ENCODE measurements at places on chromosomes 11 and 22.
A peak's percentile ranks its signal among the peaks of the same experiment; 100 is the strongest.

DNA sequence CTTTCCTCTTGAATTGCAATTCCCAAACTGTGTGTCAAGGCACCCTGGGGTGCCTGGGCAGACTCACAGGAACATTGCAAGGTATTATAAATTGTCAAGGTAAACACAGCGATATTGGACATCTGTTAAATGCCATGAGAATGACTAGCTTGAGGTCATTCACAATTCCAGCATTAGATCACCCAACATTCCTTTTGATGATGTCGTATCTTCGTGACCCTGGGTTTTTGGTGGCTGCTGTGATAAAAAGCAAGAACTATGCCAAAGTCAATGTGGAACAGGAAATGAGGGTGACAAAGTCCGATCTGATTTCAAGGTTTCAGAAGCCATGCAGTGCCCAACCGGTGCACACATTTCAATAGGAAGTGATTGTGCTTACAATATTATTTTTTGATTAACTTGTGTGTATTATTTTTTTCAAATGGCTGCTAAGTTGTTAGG is 458.4 kb downstream of the MIAT start:
- DNase-seq: no peak

GRCh38 chr11:84136926-84137325 is 850.8 kb upstream of the CCDC90B start:
- DNase-seq: no peak

DNA sequence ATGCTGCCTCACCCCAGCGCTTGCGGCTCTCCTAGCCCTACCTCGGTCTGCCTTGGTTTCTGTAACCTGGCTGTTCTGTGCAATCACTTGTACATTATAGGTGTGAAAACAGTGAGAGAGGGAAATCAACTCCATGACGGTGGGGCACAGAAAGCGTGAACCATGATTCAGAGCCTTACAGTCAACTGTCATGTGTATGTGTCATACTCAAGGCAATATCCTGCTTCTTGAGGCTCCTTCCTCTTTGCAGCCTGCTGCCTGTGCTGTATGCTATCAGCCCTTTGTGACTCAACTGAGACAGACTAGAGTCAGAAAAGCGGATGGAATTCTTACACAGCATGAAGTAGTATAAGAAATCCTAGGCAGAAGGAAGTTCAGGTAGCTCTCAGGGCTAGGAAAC is 2.1 kb downstream of the NRIP3 start:
- DNase-seq: no peak

- DNase-seq: no peak
Observed at GRCh38 chr11:124123622-124124021, 8.4 kb downstream of the VWA5A start.

DNA sequence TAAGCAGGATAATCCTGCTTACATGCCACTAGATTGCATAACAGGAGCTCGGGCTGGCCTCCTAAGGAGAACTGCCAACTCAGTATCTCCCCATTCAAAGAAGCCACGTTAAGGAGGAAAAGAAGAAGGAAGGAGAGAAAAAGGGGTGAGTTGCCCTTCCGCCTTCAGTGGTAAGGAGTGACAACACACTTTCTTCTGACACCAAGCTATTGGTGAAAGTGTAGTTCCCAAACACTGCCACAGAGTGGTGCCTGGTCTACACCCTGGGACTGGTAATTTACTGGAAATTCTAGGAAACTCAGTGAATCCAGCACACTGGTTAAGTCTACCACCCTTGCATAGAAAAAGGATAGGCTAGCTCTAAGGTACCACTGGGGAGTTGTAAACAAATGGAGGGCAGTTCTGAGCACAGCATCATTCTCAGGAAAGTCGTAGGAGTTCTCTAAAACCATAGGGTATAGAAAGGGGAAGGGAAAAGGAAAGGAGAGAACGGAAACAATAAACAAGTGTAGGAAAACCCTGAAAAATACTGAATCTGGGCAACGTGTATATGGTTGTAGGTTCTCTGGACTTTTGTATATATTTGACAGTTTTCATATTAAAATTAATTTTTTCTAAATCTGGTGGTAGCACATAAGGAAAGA is 58.2 kb downstream of the RRAS2 start:
- peak; percentile 56 for DNase-seq

GRCh38 chr11:35017528-35018342 is 101.3 kb downstream of the PDHX start:
- no peak for DNase-seq

DNA sequence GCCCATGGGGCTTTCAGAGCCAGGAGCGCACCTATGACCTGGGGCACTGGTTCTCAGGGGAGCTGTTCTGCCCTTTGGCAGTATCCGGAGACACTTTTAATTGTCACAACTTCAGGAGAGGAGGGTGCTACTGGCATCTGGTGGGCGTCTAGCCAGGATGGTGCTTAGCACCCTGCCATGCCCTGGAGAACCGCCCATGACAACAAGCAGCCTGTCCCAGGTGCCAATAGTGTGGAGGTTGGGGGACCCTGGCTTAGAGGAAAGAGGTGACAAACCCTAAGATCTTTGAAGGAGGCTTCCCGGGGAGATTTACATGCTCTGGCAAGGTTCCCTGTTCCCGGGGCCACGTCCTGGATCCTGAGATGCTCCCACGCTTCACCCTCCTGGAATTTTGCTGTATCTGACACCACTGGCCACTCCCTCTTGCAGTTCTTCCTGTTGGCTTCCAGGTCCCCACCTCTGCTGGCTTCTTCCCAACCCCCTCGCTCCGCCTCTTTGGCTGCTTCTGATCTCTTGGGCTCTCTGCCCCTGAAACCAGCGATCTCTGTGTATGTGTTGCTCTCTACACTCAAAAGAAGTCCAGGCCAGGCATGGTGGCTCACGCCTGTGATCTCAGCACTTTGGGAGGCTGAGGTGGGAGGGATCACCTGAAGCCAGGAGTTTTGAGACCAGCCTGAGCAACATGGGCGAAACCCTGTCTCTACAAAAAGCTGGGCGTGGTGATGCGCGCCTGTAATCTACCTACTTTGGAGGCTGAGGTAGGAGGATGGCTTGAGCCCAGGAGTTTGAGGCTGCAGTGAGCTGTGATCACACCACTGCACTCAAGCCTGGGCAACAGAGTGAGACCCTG is 31.1 kb downstream of the FADS3 start:
- no peak for DNase-seq

- no peak for DNase-seq
Observed at GRCh38 chr22:45310331-45310976, 720 bp downstream of the FAM118A start.

GRCh38 chr11:113201054-113201818 is 113.1 kb upstream of the TTC12 start:
- DNase-seq: no peak

GRCh38 chr11:57345555-57346211 is 7.5 kb downstream of the P2RX3 start:
- peak; percentile 66 for DNase-seq

- no peak for DNase-seq
Observed at GRCh38 chr22:40334899-40335298, 11.4 kb upstream of the ADSL start.

DNA sequence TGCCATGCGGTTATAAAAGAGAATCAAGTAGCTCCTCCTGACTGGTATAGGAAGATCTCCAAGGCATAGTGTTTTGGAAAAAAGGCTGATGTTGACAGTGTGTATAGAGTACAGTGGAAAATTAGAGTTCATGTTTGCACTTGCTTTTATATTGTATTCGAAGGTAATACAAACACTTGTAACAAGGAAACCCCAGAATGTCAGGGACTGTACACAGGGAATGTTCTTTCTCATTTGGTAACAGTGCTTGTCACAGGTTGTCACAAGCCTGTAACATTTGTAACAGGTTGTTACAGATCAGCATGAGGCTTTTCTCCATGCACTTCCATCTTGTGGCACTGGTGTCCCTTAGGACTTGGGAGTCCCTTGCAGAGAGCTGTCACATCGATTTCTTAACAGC is 64.0 kb downstream of the GRK3 start:
- DNase-seq: no peak

GRCh38 chr11:72736452-72737069 is 15.6 kb downstream of the ARAP1 start:
- DNase-seq: no peak

GRCh38 chr11:97079244-97079643 is 689.4 kb downstream of the JRKL start:
- no peak for DNase-seq

GRCh38 chr11:95242091-95242844 is 11.3 kb upstream of the SESN3 start:
- DNase-seq: no peak

- DNase-seq: peak; percentile 91
Observed at GRCh38 chr22:35914665-35915476, 113.8 kb downstream of the RBFOX2 start.

GRCh38 chr11:74942073-74942759 is 6.7 kb downstream of the XRRA1 start:
- DNase-seq: no peak

- DNase-seq: no peak
Observed at GRCh38 chr11:72924568-72925190, 110.5 kb downstream of the ATG16L2 start.

DNA sequence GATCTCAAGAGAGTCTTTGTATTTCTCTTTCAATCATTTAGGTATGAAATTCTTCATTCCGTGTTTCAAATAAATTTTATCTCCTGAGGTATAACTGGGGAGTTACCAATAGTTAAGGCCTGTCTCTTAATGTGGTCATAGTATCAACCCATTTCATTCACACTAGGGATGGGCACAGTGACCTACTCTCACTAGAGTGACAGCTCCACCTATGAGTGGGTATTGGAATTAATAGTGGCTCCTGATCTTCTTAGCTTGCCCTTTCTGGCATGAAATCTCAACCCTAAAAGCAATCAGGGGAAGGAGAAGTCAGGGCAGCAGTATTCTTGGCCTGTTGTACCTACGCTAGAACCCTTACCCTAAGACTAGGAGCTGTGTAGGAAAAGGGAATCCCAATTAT is 507.7 kb downstream of the FAM181B start:
- no peak for DNase-seq

DNA sequence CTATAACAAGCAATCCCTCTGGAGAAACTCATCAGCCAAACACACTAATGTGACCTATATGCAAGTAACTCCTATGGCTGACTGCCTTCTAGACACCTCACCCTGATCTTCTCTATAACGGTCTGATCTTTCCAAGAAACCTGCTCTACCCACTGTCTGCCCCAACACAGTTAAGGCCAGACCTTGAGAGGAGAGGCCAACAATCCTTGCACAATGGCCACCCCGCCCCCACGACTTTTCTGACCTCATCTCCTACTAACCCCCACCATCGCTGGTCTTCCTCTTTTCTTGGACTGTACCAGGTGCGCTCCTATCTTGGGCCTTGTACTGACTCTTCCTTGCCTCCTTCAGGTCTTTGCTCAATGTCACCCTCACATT is 12.5 kb downstream of the HIRA start:
- DNase-seq: no peak

DNA sequence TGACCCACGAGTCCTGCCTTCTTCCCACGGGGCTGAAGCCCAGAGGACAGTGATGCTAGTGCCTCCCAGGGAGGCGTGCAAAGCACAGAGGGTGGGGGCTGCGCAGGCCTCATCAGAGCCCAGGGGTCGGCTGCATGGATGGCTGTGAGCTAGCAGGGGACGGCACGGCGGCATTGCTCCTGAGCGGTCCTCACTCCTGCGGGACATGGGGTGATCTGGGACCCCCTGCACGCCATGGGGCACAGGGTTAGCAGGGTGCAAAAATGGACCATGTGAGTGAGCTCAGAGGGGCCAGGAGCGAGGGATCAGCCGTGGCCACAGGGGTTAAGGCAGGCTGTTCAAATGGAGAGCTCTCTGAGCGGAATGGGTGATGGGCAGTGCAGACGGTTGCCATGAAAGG is 138.3 kb downstream of the SNX19 start:
- DNase-seq: no peak

DNA sequence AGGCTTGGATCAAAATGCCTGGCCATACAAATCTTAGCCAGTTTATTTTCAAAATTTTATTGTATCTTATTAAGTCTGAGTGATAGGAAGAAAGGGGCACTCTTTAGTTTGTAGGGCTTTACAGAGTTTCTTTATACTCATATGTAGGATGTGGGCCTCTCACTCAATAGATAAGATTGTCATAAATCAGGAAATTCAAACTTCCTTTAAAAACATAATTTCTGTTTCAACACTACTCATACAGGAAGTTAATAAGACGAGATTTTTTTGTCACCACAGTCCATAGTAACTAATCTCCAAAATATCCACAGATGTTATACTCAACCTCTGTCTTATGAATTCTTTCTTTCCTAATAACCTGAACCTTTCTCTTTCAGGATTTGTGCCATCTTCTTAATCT is 13.3 kb upstream of the OR56B4 start:
- no peak for DNase-seq

GRCh38 chr22:30694171-30694639 is 469 bp upstream of the OSBP2 start:
- DNase-seq: no peak

DNA sequence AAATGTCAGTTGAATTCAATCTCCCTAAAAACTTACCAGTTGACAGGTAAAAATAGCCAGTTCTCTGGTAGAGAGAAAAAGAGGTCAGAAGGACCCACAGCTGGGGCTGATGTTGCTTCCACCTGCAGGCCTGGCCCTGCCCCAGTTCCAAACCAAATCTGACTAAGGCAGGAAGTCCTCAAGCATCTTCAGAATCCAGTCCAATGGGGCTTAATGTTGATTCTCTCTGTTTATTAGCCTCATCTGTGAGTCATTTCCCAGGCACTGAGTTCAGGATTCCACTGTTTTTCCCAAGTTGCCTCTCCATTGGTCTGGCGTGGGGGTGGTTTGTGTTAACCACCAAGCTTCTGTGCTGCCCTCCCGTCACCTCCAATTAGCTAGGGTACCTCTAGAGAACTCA is 601.8 kb downstream of the INSC start:
- no peak for DNase-seq

- DNase-seq: no peak
Observed at GRCh38 chr11:17739945-17740338, 5.4 kb downstream of the KCNC1 start.

GRCh38 chr11:36763187-36763586 is 165.2 kb upstream of the RAG2 start:
- no peak for DNase-seq

DNA sequence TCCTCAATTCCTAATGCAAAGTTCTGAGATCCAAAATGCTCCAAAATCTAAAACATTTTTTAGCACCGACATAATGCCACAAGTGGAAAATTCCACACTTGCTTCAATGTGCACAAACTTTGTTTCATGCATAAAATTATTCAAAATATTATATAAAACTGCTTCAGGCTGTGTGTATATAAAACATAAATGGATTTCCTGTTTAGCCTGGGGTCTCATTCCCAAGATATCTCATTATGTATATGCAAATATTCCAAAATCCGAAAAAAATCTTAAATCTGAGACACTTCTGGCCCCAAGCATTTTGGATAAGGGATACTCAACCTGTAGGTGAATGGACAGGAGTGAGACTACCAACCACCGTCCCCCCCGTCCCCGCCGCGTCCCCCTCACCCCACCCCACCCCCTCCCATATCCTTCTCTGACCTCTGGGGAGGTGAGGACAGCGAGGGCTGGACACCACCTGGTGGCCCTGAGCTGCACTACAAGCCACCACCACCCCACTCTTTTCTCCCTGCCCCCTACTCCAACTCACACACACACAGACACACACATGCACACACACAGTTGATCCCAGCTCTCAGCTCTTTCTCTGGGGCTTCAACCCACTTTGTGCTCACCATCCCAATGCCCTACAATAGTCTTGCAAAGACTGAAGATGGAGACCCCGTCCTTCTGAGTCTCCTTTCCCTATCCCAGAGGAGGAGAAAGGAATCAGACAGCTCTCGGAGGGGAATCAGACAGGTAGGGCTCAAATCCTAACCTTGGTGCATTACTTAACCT is 101.0 kb downstream of the PDE2A start:
- no peak for DNase-seq

All from HFF-Myc (cell line).